Heart right ventricle (tissue), 16 donors: ENCODE measurements at places on chromosomes 13 and 19. TPM values are rescaled to one million over a fixed set of nuclear protein-coding genes. Genes with fewer than 3 reads are reported as not detected.

The CHST8 gene
- 0.13 TPM for polyA plus RNA-seq

- DNase-seq = no peak
These were observed 28.7 kb upstream of the EPHX3 start for GRCh38 chr19:15260939-15261338.

- DNase-seq = no peak
These were observed 528.4 kb upstream of the NBEA start for GRCh38 chr13:34413538-34414210.

- no peak for DNase-seq
These were observed 18.2 kb downstream of the CLEC11A start for GRCh38 chr19:50741179-50741933.

DNA sequence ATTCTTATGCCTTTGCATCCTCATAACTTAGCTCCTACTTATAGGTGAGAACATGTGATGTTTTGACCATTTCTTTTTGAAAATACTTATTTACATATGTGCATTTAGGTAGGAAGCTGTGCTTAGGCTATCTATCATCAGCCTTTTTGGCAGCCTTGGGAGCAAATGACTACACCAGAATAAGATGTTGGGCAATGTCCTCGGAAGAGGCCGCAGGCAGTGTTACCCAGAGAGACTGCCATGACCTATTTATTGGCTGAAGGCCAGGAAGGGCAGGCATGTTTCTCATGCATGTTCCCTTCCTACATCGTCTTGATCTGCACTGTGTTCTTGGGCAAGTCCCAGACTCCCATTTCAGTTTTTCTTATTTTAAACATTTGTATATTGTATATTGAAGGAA lies 122.3 kb downstream of the B3GLCT start:
- no peak for DNase-seq

GRCh38 chr13:105202354-105202753 lies 1333.1 kb downstream of the EFNB2 start:
- no peak for DNase-seq
